Stimulated activated CD8-positive, alpha-beta memory T cell treated with anti-CD3 and anti-CD28 coated beads, Interleukin-4, amount 100 ng/mL, for 1 hour (primary cell): ENCODE measurements at places on chromosomes 16 and 17.

GRCh38 chr17:1471911-1472821, 16.1 kb upstream of the CRK start:
- no peak for DNase-seq

- no peak for DNase-seq
Observed at GRCh38 chr17:59511726-59512125, 53.7 kb upstream of the DHX40 start.

DNA sequence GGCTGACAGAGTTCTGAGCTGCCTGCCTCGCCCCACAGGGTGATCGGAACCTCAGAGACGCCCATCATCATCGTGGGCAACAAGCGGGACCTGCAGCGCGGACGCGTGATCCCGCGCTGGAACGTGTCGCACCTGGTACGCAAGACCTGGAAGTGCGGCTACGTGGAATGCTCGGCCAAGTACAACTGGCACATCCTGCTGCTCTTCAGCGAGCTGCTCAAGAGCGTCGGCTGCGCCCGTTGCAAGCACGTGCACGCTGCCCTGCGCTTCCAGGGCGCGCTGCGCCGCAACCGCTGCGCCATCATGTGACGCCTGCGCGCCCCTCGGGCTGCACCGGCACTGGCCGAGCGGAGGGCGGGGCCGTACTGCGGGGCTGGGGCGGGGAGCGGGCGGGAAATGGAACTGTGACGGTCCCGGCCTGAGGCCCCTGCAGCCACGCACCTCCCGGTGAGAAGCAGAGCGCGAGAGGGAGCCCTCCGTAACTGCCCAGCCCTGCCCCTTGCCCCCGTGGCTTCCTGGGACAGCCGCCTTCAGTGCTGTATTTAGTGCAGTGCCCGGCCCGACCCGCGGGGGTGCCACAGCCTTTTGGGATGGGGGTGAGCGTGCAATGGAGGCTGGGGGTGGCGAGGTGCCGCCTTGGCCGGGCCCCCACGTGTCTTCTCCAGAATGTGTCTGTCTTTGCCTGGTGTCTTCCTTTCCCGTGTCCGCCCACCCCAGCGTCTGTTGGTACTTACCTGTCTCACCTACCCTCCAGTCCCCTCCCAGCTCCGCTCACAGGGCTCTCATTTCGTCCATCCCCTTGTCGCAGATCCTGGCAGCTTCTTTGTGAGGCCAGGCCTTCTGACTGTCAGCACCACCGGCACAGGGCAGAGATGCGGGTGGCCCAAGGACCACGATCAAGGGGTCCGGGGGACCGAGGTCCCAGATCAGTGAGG, 9.8 kb downstream of the RASL10B start:
- no peak for DNase-seq

DNA sequence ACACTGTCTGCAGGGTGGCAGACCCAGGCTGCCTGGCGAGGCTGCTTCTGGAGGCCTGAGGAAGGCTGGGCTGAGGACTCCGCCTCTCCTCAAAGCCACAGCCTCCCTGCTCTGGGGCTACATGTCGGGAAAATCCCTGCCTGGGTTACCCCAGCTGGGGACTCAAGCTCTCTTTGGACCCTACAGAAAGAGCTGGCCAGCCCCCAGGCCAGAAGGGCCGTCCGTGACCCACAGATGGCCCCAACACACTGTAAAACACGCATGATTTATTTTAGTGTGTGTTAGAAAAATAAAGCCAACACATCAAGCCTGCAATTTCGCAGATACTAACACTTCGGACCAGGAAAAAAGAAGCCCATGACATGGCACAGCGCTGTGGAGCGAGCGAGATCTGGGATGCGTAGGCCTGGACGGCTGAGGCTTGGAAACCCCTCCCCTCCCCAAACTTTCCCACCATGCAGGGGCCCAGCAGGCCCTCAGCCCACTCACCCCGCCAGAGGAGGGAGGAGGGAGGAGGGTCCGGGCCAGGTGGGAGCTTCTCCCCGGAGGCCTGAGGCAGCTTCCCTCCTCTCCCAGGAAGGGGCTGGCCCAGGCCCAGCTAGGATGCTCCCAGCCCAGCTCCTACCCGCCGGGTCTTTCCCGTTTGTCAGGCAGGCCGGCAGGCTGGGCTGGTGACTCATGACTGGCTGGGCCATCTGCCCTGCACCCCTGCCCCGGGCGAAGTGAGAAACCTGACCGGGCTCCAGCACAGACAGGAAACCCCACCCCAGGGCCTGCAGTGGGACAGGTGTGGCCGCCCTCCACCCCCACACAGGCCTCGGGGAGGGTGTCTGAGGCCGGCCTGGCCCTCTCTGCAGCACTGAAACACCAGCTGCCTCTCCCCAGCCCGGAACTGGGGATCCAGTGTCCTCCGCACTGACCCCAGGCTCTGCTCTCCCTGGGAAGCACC, 34.1 kb upstream of the SLC38A10 start:
- no peak for DNase-seq

GRCh38 chr16:4610011-4611005, 4.4 kb downstream of the UBALD1 start:
- DNase-seq: no peak

DNA sequence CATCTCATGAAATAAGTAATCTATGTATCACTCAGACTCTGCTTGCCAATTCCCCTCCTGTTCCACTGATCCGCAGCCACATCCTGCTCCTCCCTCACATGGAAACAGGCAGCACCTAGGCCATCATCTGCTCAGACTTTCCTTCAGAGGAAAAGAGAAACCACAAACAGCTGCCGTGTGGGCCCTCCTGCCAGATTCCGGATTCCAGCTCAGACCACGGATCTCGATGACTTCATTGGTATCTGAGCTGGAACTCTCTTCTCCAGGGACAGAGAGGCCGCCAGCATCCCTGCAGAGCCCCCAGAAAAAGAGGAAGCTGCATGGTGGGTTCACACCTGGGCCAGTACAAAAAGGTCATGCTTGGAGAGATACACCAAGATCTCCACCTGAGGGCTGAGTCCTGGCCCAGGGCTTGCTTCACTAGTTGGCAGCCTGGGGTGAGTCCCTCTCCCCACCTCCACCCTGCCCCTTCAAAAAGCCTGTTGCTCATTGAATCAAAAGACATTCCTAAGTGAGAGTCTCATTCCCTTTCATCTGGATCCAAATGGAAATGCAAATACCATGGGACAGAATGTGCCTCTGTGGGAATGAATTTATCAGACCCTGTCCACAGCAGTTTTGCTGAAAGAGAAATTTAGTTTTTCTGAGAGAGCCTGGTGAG, 47.2 kb downstream of the HOXB1 start:
- no peak for DNase-seq

- no peak for DNase-seq
Observed at GRCh38 chr17:63774141-63774968, at the start of gene DDX42. TSS of gene DDX42 (plus strand) at chr17:63774170. CDS start at chr17:63787050, 12,880 bp downstream.

- DNase-seq: no peak
Observed at GRCh38 chr17:9880582-9880999, 24.5 kb downstream of the RCVRN start.

DNA sequence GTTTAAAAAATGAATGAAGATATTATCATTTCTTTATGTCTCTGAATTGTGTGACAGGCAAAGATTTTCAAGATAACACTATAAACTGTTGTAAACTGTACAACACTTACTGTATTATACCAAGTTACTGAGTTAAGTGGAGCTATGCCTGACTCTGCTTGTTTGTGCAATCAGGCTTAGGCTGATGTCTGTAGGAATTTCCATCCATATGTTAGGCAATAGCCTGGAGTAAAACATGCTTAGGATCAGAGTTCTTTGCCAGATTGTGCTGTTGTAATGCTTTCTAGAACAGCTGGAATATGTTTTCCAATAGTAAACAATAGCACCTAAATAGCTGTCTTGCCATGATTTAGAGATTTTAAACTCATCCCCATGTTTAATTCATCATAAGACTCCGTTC, 1496.7 kb downstream of the CDH11 start:
- DNase-seq: no peak

DNA sequence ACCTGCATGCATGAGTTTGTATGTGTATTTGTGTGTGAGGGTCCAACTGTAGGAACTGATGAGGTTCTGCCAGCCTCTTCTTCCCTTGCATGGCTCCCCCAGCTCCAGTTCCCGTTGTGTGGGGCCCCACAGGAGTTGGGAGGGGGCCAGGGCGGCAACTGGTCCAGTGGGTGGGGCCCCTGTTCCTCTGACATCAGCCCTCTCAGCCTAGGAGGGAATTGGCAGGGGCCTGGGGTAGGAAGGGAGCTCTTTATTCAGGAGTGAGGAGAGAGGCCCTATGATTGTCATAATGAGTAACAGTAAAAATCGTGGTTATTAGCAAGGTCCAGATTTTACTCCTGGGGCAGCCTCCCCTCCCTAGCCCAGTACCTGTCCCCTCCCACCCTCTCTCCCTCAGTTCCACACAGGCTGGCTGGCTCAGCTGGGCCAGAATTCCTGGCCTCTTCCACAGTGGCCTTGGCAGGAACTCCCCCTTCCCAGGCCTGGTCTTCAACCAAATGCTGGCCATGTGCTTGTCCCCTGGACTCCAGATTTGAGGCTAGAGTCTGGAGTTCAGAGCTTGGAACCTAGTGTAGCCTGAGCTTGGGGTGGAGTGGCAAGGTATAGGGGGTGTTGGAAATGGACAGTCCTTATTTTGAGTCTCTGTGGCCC, 18.9 kb downstream of the RARA start:
- DNase-seq: no peak

DNA sequence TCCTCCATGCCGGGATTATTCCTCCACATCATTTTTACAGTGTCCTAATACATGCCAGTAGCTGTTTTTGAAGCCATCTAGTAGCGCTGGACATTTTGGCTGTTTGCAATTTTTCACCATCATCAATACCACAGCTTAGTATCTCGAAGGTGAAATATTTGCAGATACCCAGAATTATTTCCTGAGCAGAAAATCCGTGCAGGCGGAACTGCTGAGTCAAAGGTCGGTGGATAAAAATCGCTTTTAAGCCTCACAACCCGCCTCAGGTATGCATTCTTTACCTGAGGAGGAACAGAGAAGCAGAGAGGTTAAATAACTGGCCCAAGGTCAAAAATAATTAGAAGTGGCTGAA, 584 bp upstream of the TNRC6A start:
- no peak for DNase-seq

GRCh38 chr17:50634224-50634914, at the start of gene ABCC3:
TSS of gene ABCC3 (plus strand) at chr17:50634881. CDS start at chr17:50634937, 56 bp downstream.
- no peak for DNase-seq

DNA sequence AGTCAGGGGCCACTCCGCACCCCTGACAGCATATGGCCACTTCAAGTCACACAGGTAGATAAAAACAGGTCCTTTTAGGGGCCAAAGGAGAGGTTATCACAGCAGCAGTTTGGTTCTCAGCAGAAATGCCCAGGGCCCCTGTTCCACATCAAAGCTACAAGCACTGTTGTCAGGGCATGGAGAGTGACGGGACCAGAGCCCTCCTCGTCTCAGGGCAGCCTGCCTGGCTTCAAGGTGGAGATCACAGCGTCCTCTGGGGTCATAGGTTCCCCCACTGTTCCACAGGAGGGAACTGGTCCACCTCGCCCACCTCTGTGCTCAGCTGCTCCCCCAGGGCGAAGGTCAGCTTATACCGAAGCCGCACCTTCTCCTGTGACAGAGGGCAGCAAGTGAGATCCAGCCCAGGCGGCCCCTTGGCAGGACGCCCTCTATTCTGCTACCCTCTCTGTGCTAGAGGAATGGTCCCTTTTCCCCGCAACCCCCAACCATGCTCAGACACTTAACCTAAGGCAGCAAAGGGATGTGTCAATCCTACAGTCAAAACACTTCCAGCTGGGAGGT, 23.3 kb downstream of the GGA3 start:
- DNase-seq: no peak

GRCh38 chr16:79473456-79473855, 127.1 kb downstream of the MAF start:
- DNase-seq: no peak

- no peak for DNase-seq
Observed at GRCh38 chr17:58005031-58005727, 1.9 kb downstream of the SRSF1 start.

GRCh38 chr17:12395733-12396354, 269.8 kb upstream of the MYOCD start:
- DNase-seq: no peak

DNA sequence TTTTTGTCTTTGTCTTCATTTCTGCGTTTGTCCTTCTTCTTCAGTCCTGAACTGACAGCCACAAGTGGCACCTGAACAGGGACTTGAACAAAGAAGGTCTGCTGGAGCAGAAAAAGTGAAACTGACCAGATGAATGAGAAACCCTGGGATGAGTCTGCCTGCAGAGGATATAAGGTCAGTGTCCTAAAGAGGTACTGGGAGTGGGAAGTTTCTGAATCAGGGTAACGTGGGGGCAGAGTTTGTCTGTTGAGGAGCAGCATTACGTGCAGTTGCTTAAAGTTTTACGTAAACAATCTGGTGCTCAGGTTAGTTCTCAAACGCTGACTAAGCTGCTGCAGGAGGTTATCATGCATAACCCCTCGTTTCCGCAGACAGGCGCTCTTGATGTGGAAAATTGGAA, 2057.6 kb downstream of the TP53TG3F start:
- DNase-seq: no peak

GRCh38 chr17:17289086-17289485, 8.0 kb upstream of the COPS3 start:
- no peak for DNase-seq

DNA sequence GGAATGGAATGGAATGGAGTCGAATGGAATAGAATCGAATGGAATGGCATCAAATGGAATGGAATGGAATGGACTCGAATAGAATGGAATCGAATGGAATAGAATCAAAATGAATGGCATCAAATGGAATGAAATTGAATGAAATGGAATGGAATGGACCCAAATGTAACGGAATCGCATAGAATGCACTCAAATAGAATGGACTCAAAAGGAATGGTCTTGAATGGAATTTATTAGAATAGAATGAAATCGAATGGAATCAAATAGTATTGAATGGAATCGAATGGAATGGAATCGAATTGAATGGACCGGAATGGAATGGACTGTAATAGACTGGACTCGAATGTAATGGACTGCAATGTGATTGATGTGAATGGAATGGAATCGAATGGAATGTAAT, 501.4 kb upstream of the WSB1 start:
- DNase-seq: no peak

DNA sequence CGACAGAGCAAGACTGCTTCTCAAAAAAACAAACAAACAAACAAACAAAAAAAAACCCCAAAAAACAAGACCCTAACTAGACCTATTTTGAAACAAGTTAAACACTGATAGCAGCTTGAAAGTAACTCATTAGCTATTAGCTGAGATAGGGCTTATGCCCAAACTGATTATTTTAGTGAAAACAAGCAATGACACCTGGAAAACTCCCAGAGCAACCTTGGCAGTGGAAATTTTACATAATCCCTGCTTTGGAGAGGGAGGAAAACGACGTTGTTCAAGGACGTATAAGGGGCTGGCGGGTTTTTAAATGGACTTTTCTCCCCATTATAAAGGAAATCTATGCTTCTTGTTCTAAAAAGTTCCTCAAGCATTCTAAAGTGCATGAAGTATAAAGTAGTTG, 45.4 kb upstream of the AQP8 start:
- DNase-seq: no peak

DNA sequence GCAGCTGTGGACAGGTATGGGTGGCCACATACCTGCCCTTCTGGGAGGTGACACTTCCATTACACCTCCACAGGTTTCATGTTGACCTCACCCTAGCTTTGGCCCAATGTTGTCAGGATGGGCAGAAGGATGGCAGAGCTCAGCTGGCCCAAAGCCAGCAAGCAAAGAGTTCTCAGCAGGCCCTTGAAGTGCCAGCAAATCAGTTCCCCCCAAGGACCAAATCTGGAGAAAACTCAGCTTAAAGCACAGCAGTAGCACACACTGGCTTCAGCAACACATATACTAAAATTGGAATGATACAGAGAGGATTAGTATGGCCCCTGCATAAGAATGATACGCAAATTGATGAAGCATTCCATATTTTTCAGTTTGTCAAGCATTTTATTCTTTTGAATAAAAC, 13.4 kb downstream of the ARL4D start:
- DNase-seq: no peak

GRCh38 chr16:87851141-87851587, 18.1 kb downstream of the SLC7A5 start:
- DNase-seq: no peak

GRCh38 chr17:27585153-27585681, 45.8 kb upstream of the LGALS9 start:
- DNase-seq: no peak
